ENCODE measurements at places on chromosomes 1 and 21. TPM values are rescaled to one million over a fixed set of nuclear protein-coding genes. Genes with fewer than 3 reads are reported as not detected.

The GUCA2B gene
- not detected for total RNA-seq

The C1orf115 gene
- 4.7 TPM for total RNA-seq

The TTC39A gene
- 7.6 TPM for total RNA-seq

The AMY2A gene
- not detected for total RNA-seq

The BGLAP gene
- total RNA-seq, result 0.34 TPM

The HRNR gene
- not detected for total RNA-seq

The SLC22A15 gene
- total RNA-seq, result 0.50 TPM

The C1orf216 gene
- 11.4 TPM for total RNA-seq

The ZNF692 gene
- total RNA-seq, result 22.9 TPM

The TLCD4 gene
- total RNA-seq, result 16.7 TPM

The ACTL8 gene
- not detected for total RNA-seq

The SLC44A3 gene
- total RNA-seq, result 0.39 TPM

The PTGFRN gene
- 2.3 TPM for total RNA-seq

The LCE1A gene
- not detected for total RNA-seq

The HSPB7 gene
- 3,380 TPM for total RNA-seq

The OR10Z1 gene
- not detected for total RNA-seq

The WDTC1 gene
- 59.4 TPM for total RNA-seq

The GSTM5 gene
- total RNA-seq, result 1.4 TPM

The OR14K1 gene
- total RNA-seq, result not detected

The MYBPH gene
- 882 TPM for total RNA-seq

The RGS5 gene
- total RNA-seq, result 109 TPM

The CCDC27 gene
- 0.17 TPM for total RNA-seq

The OR2T29 gene
- not detected for total RNA-seq

The PM20D1 gene
- 0.32 TPM for total RNA-seq

The WNT2B gene
- total RNA-seq, result 0.47 TPM

The ENAH gene
- 262 TPM for total RNA-seq

The DDR2 gene
- total RNA-seq, result 6.0 TPM

The TRAF5 gene
- total RNA-seq, result 1.8 TPM

The CGN gene
- total RNA-seq, result 0.10 TPM

The ANGPTL1 gene
- total RNA-seq, result 25.3 TPM

The PALMD gene
- 101 TPM for total RNA-seq

The TRABD2B gene
- total RNA-seq, result 0.42 TPM

The SMPDL3B gene
- total RNA-seq, result not detected

The MLLT11 gene
- total RNA-seq, result 1.3 TPM

The SYT11 gene
- 5.0 TPM for total RNA-seq

The RGS8 gene
- not detected for total RNA-seq

The UMODL1 gene
- not detected for total RNA-seq

The NBL1 gene
- total RNA-seq, result 11.8 TPM

The KRTAP11-1 gene
- total RNA-seq, result not detected

The ATPAF1 gene
- 114 TPM for total RNA-seq

The RPTN gene
- total RNA-seq, result not detected

The TMEM240 gene
- 1.2 TPM for total RNA-seq

The LORICRIN gene
- not detected for total RNA-seq

The FAM177B gene
- total RNA-seq, result not detected

The CELA2A gene
- total RNA-seq, result not detected

The BTF3L4 gene
- 70.1 TPM for total RNA-seq

The THEM5 gene
- not detected for total RNA-seq

The CENPS gene
- total RNA-seq, result 6.8 TPM

The ADAMTS1 gene
- 48.6 TPM for total RNA-seq

The VANGL2 gene
- 0.74 TPM for total RNA-seq

The ELF3 gene
- total RNA-seq, result 0.42 TPM

The TMEM50A gene
- 54.9 TPM for total RNA-seq

The LRRC7 gene
- not detected for total RNA-seq

The C1QTNF12 gene
- total RNA-seq, result 1.4 TPM

The SPRR3 gene
- total RNA-seq, result not detected

The SEMA4A gene
- 2.5 TPM for total RNA-seq

The HOOK1 gene
- total RNA-seq, result 0.34 TPM

The ZNF695 gene
- not detected for total RNA-seq

The S100A3 gene
- total RNA-seq, result 1.1 TPM

The CCDC190 gene
- not detected for total RNA-seq

Measured in psoas muscle (tissue), 8 donors.